ENCODE measurements at places on chromosomes 2 and 18.

GRCh38 chr2:75484840-75485239, 75.9 kb downstream of the EVA1A start:
- H3K4me1 ChIP-seq: peaks cover 14% of the 10 kb centered on the region
- no peak overlapping the region for H3K27ac ChIP-seq
- no peaks in the 10 kb centered on the region for H3K27me3 ChIP-seq
- H3K4me3 ChIP-seq: no peak overlapping the region

DNA sequence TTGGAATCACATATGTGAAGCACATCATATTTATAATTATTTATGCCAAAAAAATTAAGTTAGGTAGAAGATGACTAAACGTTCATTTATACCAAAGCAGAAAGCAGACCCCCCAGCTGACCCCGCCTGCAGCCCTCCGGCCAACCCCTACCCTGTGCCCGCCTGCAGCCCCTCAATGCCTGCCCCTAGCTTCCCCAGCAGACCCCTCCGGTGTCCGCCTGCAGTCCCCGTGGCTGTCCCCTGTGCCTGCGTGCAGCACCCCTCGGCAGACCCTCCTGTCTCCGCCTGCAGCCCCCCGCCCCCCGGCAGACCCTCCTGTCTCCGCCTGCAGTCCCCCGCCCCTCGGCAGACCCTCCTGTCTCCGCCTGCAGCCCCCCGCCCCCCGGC, 136.2 kb downstream of the NFATC1 start:
- no peaks in the 10 kb centered on the region for H3K4me1 ChIP-seq
- H3K4me3 ChIP-seq: no peak overlapping the region
- no peaks in the 10 kb centered on the region for H3K36me3 ChIP-seq
- H3K27me3 ChIP-seq: no peaks in the 10 kb centered on the region
- no peak overlapping the region for H3K27ac ChIP-seq

DNA sequence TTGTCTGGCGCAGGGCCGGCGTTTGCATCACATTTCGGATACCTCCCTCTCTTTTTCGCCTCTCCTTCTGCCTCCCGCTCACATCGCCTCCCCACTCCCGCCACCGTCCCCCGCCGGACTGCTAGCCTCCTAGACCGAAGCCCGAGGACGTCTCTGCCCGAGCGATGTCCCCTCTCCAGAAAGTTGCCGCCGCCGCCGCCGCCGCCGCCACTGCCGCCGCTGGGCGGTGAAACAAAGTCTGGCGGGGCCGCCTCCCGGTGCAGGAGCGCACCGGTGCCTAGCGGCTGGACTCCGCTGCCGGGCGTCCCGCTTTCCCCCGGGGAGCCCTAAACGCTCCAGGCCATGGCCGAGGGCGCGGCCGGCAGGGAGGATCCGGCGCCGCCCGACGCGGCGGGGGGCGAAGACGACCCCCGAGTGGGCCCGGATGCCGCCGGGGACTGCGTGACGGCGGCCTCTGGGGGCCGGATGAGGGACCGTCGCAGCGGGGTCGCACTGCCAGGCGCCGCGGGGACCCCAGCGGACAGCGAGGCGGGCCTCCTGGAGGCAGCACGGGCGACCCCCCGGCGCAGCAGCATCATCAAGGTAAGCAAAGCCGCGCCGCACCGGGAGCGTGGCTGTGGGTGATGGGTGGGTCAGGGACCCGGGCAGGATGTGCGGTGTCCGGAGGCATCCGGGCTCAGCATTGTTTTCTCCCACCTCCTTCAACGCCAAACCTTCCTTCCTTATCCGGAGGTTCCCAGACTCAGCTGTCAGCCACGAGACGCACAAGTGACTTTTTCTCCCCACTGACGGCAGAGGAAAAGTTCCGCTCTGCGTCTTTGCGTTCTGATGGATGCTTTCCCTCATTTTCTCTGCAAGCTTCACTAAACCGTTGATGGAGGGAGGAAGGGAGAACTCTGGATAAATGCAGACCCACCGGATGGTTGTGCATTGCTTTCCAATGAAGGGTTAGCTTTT, 643 bp downstream of the PLCL1 start:
- H3K27me3 ChIP-seq: no peaks in the 10 kb centered on the region
- peak overlapping the region; percentile 87 for H3K27ac ChIP-seq
- peak overlapping the region; percentile 81 for H3K4me3 ChIP-seq
- H3K36me3 ChIP-seq: no peaks in the 10 kb centered on the region
- peak; percentile 22 for DNase-seq
- peaks cover 38% of the 10 kb centered on the region for H3K4me1 ChIP-seq

GRCh38 chr2:86372641-86373502, 35.4 kb upstream of the REEP1 start:
- no peak overlapping the region for H3K4me3 ChIP-seq
- peaks cover 4% of the 10 kb centered on the region for H3K4me1 ChIP-seq
- H3K36me3 ChIP-seq: no peaks in the 10 kb centered on the region
- no peak for DNase-seq

DNA sequence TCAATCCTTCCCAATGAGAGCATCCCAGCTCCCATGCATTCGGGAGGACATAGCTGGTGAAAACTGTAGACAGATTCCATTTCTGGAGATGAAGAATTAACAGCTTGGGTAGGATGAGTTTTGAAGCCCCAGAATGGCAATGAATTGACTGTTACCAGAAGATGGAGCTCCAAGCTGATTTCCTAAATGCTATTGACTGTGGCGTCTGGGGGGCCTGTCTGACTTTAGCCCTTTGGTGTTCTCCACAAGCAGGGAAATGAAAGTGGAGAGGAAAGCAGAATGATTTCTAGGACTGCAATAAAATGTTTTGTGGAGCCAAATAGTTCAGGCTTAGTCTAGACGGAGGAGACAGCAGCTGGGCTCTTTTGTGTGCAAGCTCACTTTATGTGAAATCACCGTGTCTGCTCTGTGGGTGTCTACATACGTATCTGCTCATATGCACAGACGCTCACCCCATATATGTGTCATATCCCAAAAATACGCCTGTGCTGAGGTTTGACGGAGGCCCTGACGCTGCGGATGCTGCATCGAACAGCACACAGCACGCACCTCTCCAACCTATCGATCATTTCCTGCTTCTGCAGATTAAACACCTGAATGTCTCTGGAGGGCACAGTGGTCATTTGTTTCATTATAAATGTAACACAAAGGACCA, 166.4 kb upstream of the PXDN start:
- no peaks in the 10 kb centered on the region for H3K4me1 ChIP-seq
- no peaks in the 10 kb centered on the region for H3K36me3 ChIP-seq
- no peak overlapping the region for H3K4me3 ChIP-seq
- H3K27me3 ChIP-seq: no peaks in the 10 kb centered on the region
- DNase-seq: peak; percentile 71

DNA sequence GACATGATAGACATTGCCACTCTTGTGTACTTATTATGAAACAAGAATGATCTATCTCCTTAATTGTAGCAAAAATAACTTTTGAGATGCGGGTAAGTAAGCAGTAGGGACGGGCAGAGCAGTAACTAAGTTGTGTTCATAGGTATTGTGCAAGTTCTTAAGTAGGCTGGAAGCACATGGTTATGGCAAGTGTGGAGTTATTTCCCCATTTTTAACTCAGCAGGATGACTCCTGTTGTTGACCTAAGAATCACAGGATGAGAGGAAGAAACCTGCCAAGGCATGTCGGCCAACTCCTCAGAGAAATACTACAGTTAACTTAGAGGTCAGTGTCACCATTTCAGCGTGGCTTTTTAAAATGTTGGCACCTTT, 51.1 kb upstream of the FN1 start:
- H3K4me1 ChIP-seq: no peaks in the 10 kb centered on the region
- no peak overlapping the region for H3K4me3 ChIP-seq
- no peak overlapping the region for H3K27ac ChIP-seq
- no peaks in the 10 kb centered on the region for H3K36me3 ChIP-seq
- no peaks in the 10 kb centered on the region for H3K27me3 ChIP-seq

GRCh38 chr18:55699233-55699765, 111.3 kb upstream of the TCF4 start:
- H3K4me1 ChIP-seq: peaks cover 2% of the 10 kb centered on the region
- no peaks in the 10 kb centered on the region for H3K36me3 ChIP-seq
- H3K27me3 ChIP-seq: no peaks in the 10 kb centered on the region
- no peak for DNase-seq
- H3K27ac ChIP-seq: no peak overlapping the region

- H3K27ac ChIP-seq: no peak overlapping the region
- H3K27me3 ChIP-seq: no peaks in the 10 kb centered on the region
- H3K36me3 ChIP-seq: no peaks in the 10 kb centered on the region
- H3K4me3 ChIP-seq: no peak overlapping the region
Measured at GRCh38 chr2:106285237-106285829, 91.2 kb upstream of the UXS1 start.

DNA sequence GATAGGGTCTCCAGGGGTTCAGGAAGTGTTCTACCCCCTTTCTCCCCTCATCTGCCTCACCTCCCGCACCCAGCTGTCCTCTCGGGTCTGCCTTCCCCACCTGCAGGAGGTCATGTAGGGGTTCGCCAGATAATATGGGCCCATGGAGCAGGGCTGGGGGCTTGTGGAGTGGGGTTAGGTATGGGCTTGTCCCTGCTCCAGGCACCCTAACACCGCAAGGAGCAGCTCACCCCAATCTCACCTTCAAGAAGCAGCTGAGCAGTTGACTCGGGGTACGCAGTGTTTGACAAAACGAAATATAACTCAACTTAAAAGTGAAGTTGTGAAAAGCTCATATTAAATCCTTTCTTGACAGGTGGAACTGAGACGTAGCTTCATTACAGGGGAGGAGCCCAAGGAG, 99.6 kb downstream of the CTIF start:
- H3K27ac ChIP-seq: no peak overlapping the region
- no peaks in the 10 kb centered on the region for H3K27me3 ChIP-seq
- H3K36me3 ChIP-seq: no peaks in the 10 kb centered on the region
- peaks cover 2% of the 10 kb centered on the region for H3K4me1 ChIP-seq
- H3K4me3 ChIP-seq: no peak overlapping the region

DNA sequence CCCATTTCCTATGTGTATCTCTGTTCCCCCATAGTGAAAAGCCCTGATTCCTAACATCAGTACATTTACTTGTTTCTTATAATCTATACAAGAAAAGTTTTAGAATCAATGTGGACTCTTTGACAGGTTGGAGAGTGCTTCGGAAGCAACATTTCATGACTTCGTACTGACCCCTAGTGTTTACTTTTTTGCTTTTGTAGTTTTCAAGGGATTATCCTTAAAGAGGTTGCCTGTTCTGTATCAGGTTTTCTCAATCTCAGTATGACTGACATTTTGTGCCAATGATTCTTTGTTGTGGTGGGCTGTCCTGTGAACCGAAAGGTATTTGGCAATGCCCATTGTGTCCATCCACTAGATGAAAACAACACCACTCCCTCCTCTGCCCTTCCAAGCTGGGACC, 43.3 kb upstream of the SERPINB2 start:
- DNase-seq: peak; percentile 28
- no peak overlapping the region for H3K4me3 ChIP-seq
- no peak overlapping the region for H3K27ac ChIP-seq

DNA sequence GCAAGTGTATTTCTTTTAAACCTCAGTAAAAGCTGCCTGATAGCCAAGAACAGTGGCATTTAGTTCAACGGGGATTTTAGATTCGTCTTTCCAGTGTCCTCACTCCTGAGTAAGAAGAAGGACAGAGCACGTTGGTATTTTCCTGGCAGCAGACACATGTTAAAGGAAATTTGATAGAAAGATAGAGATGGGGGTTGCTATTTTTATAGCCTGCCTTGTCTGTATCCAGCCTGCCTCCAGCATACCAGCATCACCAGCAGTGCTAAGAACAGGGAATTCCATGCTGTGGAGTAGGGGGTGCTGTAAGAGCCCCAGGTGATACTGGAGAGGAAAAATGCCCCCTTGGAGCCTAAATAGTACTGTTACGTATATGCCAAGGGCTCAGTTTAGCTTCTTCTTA, 1.1 kb upstream of the SMYD1 start:
- H3K27me3 ChIP-seq: no peaks in the 10 kb centered on the region
- H3K4me1 ChIP-seq: no peaks in the 10 kb centered on the region
- DNase-seq: no peak
- H3K4me3 ChIP-seq: no peak overlapping the region
- H3K36me3 ChIP-seq: no peaks in the 10 kb centered on the region

GRCh38 chr2:40746191-40746590, 294.3 kb upstream of the SLC8A1 start:
- no peak overlapping the region for H3K4me3 ChIP-seq
- H3K36me3 ChIP-seq: no peaks in the 10 kb centered on the region
- H3K27me3 ChIP-seq: no peaks in the 10 kb centered on the region
- H3K27ac ChIP-seq: no peak overlapping the region

DNA sequence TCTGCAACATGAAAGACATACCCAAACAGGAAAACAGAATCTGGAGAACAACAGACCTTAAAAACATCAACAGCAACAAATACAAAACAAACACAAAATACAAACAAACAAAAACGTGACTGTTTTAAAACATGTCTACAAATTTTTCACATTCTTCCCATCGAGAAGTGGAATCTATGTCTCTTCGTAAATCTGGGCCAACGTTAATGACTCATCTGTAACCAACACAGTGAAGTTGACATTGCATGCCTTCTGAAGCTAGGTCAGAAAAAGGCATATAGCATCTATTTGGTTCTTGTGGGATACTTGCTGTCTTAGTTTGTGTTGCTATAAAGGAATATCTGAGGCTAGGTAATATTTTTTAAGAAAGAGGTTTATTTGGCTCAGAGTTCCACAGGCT, 269.0 kb upstream of the FBXO11 start:
- H3K36me3 ChIP-seq: no peaks in the 10 kb centered on the region
- DNase-seq: no peak
- H3K4me1 ChIP-seq: no peaks in the 10 kb centered on the region
- no peak overlapping the region for H3K27ac ChIP-seq
